ENCODE measurements at places on chromosomes 1 and 21.
A peak's percentile ranks its signal among the peaks of the same experiment; 100 is the strongest.

DNA sequence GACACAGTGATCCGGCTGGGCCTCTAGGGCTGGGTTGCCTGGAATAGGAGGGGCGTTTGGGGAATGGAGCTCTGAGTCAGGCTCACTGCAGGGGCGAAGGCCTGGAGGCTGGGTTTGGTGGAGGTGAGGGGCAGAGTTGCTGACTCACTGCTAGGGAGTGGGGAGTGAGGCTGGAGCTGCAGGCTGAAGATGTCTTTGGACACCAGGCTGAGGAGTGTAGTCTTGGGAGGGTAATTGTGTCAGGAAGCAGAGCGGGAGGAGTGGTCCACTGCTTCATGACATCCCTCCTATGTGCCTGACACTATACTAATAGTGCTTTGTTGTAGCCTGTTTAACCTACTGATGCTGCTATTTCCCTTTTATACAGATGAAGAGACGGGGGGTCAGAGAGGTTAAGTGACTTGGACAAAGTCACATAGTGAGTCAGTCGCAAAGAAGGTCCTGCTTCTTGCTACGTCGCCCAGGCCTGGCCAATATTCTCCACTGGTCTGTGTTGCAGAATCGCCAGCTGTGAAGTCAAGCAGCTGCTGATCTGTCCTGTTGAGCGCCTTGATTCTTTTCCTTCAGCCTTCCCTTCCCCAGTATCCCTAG, 13.6 kb downstream of the ACTL8 start:
- DNase-seq, result no peak

GRCh38 chr1:33171977-33172813, 9.6 kb downstream of the TRIM62 start:
- no peak for DNase-seq

DNA sequence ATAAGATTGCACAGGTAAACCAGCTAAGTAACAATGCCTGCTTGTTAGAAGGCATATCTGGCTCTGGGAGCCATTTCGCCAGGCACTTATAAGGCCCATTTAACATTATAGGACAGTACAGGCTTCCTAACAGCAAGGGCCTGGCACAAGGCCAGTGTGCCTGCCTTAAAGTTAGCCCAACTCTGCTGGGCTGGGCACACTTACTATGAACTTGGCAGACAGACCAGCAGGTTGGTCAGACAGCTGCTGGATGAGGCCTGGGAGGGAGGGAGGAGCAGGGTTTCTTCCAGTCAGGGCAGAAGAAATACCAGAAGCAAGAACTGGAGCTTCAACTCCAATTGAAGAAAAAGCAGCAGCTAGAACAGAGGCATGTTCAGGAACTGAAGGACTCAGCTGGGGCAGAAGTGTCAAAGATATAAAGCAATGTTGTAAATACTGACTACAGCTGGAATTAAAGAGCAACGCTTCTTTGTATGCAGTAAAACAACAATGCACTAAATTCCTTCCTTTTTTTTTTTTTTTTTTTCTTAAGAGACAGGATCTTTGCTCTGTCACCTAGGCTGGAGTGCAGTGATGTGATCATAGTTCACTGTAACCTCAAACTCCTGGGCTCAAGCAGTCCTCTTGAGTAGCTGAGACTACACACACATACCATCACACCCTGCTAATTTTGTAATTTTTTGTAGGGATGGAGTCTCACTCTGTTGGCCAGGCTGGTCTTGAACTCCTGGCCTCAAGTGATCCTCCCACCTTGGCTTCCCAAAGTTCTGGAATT, 4.9 kb downstream of the CACHD1 start:
- DNase-seq, result no peak

DNA sequence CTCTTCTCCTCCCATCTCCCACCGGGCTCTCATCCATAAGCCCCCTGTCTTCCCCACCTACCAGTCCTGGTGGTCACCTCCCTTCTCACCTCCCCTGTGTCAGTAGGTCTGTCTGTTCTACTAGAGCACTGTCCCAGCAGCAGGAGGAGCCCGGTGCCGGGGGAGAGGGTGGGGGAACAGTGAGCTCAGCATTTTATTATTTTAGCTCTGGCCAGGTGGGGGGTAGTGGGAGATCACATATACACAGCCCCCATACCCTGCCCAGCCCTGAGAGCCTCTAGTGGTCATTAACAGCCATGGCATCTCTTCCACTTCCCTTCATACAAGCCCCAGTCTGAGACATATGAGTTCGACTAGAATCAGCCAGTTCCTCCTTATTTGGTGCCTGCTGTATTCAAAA, at the start of gene TMOD4:
TMOD4 (minus strand) TSS at position 119 of the 400 bp plus-strand sequence. CDS start 1,106 bp downstream, outside the sequence.
- DNase-seq, result no peak

DNA sequence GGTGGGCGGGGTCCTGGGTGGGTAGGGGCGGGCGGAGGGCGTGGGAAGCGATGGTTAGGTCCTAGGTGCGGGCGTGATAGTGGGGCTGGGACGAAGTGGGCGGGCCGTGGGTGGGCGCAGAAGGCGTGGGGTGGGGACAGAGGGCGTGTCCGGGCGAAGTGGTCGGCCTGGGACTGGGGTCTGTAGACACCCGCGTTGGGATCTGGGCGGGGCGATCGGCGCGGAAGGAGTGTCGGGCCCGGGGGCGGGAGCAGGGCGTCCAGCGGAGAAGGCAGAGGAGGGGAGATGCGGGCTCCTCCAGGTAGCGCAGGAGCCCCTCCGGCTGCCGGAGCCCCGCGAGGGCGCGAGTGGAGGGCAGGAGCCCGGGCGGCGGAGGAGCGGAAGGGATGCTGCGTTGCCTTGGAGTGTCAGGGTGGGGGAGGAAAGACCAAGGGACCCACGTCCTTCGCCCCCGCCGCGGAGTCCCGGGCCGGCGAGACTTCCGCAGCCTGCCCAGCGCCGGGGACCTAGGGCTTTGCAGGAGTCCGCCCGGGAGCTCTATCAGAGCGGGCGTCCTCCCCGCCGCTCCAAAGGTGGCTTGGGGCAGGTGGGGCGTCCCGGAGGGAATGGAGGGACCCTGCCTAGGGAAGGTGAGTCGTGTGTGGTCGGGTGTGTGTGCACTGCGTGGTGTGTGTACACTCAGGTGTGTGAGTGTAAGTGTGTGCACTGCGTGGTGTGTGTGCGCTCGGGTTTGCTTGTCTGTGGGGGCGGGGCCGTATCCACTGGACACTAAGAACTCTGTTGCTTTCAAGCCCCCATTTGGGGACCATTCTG, 27.0 kb upstream of the PRSS38 start:
- no peak for DNase-seq

DNA sequence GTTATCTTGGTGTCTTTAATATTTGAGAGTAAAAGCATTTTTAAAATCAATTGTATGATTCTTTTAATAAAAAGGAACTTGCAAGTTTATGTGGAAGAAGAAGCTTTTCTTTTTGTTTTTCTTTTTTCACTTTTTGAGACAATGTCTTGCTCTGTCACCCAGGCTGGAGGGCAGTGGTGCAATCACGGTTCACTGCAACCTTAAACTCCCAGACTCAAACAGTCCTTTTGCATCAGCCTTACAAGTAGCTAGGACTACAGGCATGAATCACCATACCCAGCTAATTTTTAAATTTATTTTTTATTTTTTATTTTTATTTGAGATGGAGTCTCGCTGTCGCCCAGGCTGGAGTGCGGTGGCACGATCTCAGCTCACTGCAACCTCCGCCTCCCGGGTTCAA, 34.1 kb downstream of the CMPK1 start:
- DNase-seq, result no peak

DNA sequence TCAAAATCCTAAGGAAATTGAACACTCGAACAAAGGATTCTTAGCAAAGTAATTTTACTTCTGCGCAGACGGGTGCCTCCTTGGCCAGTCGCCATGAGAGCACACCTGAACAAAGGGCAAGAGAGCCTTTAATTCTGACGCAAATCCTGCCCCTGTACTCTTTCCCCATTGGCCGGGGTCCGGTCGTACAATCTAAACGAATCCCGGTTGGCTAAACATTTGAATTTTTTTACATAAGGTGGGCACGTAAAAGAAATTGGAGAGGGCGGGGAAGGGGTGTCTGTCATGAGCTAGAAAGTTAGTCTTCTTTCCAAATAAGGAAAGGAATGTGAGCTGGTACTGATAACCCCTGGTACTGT, 8.2 kb upstream of the IL22RA1 start:
- no peak for DNase-seq

GRCh38 chr1:212089560-212090163, 54.1 kb downstream of the DTL start:
- DNase-seq, result no peak

DNA sequence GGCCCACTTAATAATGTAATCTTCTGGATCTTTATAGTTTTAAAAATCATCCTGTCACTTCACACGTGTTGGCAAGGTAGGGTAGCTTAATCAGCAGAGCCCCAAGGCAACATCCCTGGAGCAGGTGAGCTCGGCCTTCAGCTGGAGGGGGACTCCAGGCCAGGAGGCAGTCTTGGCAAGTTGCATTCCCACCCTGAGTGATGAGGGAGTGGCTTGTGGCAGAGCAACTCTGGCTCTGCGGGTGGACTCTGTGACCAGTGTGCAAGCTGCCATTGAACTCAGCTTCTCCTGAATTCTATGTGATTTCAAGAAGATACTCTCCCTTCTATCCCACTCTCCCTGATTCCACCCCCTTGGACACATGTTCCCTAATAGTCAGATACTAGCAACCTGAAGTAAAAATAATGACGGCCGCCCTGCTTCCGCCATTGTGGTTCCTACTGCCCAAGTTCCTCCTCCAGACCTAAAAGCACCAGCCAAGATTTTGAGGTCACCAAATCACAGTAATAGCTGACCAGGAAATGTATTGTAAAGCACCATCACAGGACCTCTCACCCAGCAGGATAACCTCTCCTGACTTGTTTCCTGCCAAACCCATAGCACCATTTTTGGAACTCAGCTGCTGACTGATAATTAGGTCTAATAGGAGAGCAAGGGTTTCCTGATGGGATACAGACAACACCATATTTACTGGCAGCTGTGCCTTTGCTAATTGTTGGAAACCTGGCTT, 11.5 kb upstream of the LYST start:
- DNase-seq, result no peak

DNA sequence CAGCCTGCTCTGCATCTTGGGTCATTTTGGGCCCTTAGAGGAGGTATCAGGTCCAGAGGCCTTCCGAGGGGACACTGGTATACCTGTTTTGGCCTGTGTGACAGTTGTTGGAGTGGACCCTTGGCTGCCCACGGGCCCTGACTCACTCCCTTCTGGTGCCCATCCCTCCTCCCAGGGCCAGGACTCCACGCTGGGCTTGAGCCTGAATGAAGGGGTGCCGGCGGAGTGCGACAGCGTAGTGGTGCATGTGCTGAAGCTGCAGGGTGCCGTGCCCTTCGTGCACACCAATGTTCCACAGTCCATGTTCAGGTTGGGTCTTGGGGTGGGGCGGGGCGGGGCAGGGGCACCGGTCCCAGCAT, 11.1 kb downstream of the FAAH start:
- DNase-seq, result no peak

GRCh38 chr1:107689159-107689558, 275.8 kb downstream of the VAV3 start:
- DNase-seq, result no peak

GRCh38 chr1:201261771-201262547, 21.3 kb upstream of the PKP1 start:
- no peak for DNase-seq

DNA sequence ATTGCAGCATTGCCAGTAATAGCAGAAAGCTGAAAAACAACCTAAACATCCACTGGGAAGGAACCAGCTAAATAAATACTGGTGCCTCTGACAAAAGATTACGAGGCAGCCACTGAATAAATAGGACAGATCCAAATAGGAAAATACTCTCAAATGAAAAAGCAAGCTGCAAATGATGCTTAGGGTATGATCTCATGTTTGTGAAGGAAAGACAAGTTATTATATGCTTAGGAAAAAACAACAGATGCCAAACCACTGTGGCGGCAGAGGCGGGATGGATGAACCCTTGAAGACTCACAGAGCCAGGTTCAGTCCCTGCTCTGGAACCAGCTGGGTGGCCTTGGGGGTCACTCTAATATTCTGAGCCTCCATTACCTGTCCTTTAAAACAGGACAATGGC, 41.6 kb downstream of the MATN1 start:
- no peak for DNase-seq

GRCh38 chr1:205711105-205712048, 31.1 kb upstream of the SLC45A3 start:
- peak; percentile 14 for DNase-seq

DNA sequence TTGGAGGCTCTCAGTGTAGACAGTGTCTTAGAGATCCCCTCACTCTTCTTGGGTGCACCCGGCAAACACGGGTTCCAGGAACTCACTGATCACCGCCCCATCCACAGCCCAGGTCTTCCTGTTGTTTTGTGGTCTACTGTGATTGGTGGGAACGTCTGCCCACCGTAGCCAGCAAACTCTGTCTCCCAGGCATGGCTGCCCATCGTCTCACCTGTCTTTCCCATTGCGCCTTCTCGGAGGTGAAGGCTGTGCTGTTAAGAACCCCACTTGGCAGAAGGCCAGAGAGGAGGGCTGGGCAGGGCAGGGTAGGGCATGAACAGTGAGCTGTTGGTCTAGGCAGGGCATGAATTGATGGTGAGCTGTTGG, 14.1 kb upstream of the KCNA2 start:
- no peak for DNase-seq

GRCh38 chr21:14259747-14260146, 43.8 kb downstream of the RBM11 start:
- DNase-seq, result no peak

DNA sequence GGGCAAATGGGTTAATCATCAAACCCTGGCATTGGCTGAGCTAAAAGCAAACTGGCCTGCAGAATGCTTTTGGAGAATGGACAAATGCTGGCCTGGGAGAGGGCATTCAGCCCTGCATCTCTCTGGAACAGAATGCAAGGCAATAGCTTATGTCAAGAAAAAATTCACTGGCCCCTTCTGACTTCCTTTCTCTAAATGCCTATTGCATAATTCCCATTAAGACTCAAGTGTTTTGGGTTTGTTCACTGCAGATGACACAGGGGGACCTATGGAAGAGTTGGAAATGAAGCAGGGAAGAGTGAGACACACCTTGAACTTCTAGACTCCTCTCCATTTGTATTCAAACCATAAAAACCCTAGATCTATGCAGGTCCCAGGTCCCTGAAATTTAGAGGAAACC, 15.9 kb downstream of the PEA15 start:
- DNase-seq, result no peak

- no peak for DNase-seq
These were observed 20.9 kb downstream of the PANK4 start for GRCh38 chr1:2505461-2505994.

DNA sequence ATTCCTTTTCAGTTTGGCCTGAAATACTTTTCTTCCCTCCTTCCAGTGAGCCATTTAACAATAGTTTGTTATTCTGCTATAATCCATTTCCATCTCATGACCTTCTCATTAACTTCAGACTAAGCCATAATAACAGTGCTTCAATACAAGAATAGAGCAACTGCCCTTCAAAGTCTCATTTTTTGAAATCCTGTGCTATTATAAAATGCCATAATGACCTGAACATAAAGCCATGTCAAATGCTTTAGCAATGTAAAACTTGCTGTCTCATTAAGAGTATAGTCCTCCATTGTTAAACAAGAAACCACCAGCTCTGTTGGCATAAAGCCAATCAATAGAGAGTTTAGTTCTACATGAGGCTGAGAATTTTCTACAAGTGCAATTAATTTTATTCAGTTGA, 9.6 kb upstream of the PIGK start:
- no peak for DNase-seq

DNA sequence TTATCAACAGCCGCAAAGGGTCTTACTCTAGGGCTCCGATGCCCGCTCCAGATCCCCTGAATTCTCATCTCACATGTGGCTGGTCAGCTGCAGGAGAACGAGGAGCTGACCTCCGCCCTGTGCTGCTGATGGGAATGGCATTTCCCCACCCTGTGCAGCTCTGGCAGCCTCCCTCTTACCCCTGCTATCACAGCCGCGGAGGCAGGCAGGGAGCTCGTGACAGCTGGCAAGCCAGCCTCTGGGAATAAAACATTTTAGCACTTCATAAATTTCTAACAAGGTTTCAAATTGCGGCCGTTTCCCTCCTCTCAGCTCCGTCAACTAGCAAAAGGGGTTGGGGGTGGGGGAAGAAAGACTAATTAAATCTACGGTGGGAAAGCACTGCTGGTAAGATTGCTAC, 81.1 kb downstream of the DSCAM start:
- DNase-seq, result no peak
